ENCODE measurements at places on chromosomes 3 and 15.

DNA sequence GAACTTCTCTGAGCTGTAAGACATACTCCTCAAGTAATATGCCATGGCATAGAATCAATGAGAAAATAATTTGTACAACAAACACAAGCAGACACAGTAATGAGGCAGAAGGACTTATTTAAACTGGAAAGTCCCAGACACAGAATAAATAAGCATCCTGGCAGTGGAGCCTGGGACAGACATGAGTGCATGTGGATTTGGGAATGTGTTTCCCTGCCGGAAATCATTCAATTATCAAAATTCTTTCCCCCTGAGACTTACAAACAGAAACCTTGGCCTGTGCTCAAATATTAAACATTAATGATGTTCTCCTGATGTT lies 520.1 kb downstream of the ROBO1 start:
- peak; percentile 62 for DNase-seq

- no peak for DNase-seq
These were observed 76.6 kb downstream of the C3orf70 start for GRCh38 chr3:185076219-185076618.

GRCh38 chr3:65552434-65552833 lies 486.3 kb downstream of the MAGI1 start:
- peak; percentile 57 for DNase-seq

- DNase-seq, result no peak
These were observed 9.8 kb downstream of the LARS2 start for GRCh38 chr3:45398178-45398577.

GRCh38 chr15:62209821-62210220 lies 44.7 kb upstream of the C2CD4B start:
- DNase-seq, result no peak

DNA sequence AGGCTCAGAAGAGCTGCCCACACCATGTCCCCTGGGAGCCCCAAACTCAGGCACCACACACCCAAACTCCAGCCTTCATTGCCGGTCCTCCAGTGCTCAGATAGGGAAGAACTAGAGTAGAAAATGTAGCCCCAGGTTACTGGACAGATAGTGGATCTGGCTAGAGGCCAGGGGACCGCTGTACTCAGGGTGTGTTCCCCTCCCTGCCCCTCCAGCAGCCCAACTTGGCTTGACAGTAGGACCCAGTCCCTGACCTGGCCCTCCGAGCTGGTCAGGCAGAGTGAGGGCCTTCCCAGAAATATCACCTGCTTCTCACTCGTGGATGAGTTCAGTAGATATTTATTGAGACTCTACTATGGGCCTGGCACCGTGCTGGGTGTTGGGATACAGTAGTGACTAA lies 100.0 kb downstream of the CORO2B start:
- DNase-seq, result no peak

GRCh38 chr3:65174713-65175112 lies 486.9 kb upstream of the ADAMTS9 start:
- DNase-seq, result no peak

GRCh38 chr15:88654430-88655102 lies 15.8 kb downstream of the ISG20 start:
- no peak for DNase-seq

GRCh38 chr15:28946803-28947202 lies 61.0 kb downstream of the APBA2 start:
- no peak for DNase-seq

- no peak for DNase-seq
These were observed 27.0 kb downstream of the SLC41A3 start for GRCh38 chr3:126056681-126057500.

DNA sequence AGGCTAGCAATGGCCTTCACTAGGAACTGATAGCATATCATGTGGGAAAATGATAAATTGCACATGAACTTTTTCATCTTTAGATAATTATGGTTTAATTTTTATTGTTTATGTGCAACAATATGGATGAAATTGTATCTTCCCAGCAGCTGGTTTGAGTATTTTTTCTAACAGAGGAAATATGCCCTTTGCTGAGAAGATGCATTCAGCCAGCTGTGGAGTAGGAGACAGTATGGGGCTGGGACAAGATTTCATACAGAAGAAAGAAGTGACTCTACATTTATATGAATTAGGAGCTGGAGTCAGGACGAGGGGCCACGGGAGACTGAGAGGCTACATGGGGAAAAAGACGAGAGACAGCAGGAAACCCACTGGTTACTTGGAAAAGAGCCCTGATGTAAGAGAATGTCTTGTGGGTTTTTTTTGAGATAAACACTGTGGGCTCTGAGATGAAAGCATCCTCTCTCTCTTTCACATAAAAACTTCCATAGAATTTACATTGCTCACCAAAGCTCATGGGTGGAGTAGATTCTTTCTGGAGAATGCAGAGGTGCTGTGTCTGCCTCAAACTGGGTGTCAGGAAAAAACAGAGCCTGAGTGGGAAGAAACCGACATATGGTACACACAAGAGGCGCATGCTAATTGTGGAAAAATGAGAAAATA lies 115.2 kb upstream of the PDZRN3 start:
- DNase-seq, result no peak

GRCh38 chr3:140794507-140794906 lies 116.6 kb downstream of the TRIM42 start:
- no peak for DNase-seq

DNA sequence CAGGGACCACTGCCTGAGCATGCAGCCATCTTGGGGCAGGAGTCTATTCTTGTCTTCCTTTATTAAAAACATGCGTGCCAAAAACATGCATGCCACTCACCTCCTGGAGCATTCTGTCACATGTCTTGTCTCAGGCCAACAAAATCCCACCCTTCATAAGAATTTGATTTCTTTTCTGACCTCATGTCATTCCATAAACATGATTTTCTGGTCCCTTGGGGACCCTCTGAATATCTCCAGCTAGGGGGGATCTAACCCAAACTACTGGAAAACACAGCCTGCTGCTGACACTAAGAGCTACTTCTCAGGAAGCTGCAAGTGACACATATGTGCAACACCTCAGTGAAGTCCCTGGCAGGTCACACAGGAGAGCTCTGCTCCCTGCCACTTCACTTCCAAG lies 26.8 kb upstream of the NOX5 start:
- no peak for DNase-seq

- DNase-seq, result no peak
These were observed 361.5 kb upstream of the DPH6 start for GRCh38 chr15:35907511-35907910.

DNA sequence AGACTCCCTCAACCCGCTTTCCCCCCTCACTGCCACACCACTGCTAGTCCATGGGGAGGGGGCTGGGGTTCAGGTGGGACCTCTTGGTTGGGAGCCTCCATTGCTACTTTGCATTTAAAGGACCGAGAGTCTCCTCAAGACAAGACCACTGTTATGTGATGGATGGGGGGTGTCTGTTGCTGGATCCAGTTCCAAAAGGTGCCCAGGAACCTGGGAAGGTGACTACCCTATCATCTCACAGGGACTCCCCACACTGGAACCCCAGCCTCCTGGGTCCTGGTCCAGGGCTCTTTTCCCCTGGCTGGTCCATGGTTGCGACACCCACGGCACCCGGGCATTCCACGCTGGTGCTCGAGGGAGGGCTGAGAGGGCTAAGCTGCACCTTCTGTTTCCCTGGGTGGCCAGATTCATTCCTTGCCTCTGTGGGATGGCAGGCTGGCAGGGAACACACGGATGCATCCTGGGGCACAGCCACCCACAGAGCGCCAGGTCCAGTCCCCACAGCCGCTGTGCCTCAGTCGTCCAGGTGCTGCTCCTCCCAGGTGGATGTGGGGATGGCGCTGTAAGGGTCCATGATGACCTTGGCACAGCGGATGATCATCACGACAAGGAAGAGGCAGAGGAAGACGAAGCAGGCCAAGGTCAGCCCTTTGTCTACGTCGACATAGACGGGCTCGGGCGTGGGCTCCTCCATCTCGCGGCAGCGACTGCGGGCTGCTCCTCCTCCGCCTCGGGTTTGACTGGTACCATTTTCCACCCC lies 48.6 kb downstream of the FAH start:
- DNase-seq, result no peak
